Fibroblast of skin of right quadriceps (primary cell): ENCODE measurements at places on chromosomes 6 and 20.

- DNase-seq = no peak
These were observed 3.8 kb downstream of the BRPF3 start for GRCh38 chr6:36200154-36200891.

GRCh38 chr6:32152769-32153563, 975 bp upstream of the PPT2 start:
- DNase-seq = peak; percentile 46

DNA sequence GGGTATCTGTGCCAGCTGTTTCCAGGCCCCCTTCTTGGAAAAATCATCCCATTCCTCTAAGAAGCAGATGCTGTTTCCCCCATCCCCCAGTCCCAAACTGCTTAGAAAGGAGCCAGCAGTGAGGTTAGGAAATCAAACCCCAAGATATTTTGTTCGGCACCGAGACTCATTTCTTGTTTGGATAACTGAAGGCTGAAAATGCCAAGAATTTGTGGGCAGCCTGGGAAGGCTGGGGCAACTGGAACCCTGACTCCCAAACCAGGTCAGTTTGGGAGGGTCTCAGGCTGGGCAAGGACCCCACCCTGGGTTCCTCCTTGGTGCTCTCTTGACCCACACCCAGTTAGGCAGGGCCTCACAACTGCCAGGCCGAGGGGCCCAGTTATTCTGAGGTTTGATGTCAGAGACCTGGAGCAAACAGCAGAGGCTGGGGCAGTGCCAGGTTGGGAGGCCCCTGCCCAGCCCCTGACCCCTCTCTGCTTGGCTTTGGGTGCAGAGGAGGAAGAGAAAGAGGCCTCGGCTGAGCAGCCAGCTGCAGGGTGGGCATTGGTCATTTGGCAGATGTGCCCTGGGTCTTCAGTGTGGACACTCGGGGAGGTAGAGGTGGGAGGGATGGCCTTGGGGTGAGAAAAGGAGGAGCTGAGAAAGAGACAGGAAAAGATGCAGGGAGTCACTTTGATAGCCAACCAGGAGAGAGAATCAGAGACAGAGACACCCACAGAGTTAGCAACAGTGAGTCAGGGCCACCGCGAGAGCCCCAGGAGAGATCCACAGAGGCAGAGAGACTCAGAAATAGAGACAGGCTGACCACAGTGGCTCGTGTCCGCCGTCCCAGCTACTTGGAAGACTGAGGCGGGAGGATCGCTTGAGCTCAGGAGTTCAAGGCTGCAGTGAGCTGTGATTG, 5.0 kb downstream of the ANGPT4 start:
- DNase-seq = peak; percentile 22

DNA sequence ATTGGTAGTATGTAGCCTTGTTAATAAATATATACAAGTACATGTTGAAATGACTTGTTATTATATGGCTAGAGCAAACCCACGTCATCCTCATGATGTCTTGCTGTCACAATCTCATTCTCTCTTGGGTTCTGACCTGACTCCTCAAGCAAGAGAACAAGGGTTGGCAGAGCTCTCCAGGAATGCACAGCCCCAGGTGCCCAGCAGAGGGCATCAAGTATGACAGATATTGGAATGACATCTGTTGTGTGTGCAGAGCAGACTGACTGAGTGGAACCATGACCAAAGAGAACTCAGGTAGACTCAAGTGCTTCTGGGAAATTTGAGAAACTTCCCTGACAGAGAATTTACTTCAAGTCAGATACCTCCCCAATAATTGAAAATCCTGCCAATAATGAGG, 90.6 kb downstream of the PAX1 start:
- DNase-seq = no peak

DNA sequence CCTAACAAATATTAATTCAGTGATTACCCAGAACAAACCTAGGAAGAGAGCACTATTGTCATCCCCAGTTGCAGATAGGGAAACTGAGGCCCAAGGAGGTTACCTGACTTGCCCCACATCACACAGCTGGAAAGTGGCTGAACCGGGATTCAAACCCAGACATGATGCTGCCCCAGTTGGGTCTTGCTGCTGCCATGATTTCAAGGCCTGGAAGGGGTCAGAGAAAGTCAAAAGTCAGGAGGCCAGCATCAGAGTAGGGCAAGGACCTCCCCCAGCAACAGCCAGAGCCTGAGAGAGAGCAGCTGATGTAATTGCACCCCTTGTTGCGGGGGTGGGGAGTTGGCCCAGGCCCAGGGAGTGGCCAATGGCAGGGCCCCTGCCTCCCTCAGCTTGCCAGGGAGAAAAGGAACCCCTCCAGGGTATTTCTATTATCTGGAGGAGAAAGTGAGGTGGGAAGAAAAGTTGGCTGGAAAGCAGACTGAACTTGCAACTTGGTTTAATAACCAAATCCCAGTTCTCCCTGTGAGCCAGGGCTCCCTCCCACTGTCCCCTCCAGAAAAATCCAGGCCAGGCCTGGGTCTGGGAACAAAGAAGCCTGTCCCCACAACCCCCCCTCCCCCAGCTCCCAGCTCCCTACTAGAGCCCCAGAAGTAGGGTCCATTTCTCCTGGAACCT, 83.6 kb downstream of the MRPL14 start:
- no peak for DNase-seq

DNA sequence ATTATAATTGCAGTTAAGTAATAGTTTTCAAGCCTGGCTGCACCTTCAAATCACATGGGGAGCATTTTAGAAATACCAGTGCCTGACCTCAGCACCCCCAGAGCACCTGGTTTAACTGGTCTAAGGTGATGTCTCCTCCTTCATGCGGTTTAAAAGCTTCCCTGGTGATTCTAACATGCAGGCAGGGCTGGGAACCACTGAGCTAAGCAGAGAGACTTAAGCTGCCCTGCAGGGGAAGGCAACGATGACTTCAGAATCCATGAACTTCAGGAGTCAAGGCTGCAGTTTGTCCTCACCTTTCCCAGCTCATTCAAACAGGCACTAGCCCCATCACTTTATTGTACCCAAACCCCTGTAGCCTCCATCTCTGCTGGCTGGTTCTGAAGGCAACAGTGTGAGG, 6.1 kb upstream of the DTNBP1 start:
- DNase-seq = no peak

GRCh38 chr20:8673116-8673515, 395.8 kb upstream of the PLCB4 start:
- no peak for DNase-seq

GRCh38 chr20:40908309-40908708, 120.3 kb upstream of the TOP1 start:
- no peak for DNase-seq
